Right lobe of liver (tissue), 6 donors: ENCODE measurements at places on chromosomes 7 and 10.

DNA sequence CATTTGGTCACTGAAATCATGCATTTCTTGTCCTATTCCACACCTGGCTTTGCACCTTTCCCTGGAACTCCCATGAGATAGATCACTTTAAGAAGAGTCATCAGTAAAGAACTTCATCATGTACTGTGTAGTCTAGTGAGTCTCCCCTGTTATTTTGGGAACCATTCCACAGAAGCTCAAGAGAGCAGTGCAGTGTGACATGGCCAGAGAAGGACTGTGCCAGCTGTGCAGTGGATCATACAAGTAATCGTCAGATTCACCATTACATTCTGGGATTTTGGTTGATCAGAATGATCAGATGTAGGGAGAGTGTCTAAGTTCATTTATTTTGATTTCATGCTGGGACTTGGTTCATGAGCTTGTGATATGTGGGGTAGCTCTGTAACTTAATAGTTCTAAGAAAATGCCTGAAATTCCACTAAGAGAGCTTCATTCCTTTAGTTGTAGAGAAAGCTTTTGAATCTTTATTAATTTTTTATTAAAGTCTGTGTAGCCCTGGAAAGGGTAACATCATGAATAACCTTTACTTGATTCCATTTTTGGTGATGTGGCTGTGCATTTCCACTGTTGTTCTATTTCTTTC is 166.8 kb downstream of the SUGCT start:
- no peak for DNase-seq

DNA sequence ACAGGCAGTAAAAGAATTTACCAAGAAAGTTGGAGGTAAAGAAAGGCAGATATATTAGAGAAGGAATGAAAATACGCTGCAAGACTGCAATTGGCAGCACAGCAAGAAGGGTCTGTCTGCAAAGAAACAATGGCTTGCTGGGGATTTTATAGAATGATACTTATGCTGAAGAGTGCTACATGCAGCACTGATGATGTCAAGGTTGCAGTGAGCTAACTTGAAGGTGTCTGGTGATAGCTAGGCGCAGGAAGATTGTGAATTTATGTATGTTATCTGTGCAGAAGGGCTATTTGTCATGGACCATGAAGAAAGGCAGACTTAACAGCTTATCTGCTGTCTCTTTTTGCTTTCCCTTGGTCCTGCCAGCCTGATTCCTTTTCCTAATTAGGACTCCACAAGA is 319.3 kb upstream of the KMT2E start:
- DNase-seq: no peak

GRCh38 chr10:104472957-104473745 is 119.5 kb downstream of the CFAP58 start:
- DNase-seq: no peak

DNA sequence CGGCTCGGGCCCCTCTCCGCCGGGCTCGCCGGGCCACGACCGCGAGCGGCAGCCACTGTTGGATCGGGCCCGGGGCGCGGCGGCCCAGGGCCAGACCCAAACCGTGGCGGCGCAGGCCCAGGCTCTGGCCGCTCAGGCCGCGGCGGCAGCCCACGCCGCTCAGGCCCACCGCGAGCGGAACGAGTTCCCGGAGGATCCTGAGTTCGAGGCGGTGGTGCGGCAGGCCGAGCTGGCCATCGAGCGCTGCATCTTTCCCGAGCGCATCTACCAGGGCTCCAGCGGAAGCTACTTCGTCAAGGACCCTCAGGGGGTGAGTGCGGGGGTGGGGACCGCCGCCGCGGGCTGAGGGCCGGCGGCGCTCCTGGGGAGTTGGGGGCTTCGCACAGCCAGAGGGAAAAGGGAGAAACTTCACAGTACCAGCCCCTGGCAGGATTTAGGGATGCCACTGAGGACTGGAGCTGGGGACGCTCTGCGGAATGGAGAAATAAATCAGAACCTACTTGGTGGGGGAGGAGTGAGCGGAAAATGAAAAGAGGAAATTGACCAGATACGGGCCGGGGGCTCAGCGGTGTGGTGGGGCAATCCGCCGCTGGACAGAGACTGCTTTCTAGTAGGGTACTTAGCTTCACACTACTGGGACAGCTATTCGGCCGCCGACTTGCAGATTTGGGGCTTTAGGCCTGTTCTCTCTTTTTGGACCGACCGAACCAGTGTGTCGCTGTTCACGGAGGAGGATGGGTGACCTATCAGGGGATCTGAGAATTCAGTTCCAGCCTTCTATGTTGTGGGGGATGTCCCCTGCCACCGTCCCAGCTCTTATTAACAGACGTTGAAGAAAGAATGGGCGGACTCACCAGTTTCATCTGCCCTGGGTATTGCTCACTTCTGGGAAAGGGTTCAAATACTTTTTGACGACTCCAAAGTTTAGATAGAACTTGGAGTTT is 669 bp downstream of the PI4K2A start:
- peak; percentile 50 for DNase-seq

- DNase-seq: no peak
Observed at GRCh38 chr7:21352540-21353387, 75.1 kb upstream of the SP4 start.

DNA sequence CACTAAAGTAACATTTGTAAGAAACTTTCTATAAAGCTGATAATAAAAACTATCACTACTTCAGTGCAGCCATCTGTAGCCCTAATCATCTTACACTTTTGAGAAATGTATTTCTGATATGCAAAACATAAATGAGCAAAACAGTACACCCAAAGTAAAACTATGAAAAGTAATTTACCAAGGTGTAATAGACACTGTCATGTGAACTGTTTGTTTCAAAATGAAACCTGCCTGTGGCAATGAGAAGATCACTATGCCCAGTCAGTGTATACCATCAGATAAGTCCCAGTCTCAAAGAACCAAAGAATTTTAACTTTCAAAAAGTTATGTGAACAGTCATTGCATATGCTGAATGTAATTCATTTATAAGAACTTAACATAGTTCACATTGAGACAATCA is 398.1 kb downstream of the CDC14C start:
- DNase-seq: no peak

DNA sequence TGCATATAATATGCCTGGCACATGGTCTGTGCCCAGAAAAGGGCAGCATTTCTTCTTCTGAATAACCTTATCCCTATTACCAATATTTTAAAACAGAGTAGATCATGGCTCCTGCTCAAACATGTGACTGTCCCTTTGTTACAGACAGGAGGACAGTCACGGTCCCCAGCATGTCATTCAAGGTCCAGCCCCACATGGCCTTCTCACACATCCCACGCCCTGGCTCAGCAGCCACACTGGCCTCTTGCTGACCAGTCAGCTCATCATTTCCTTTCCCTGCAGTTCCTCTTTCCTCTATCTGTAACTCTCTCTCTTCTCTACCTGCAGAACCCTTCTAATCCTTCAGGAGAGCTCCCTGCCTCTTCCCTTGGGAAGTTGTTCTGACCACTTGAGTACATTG is 167.8 kb downstream of the CHN2 start:
- no peak for DNase-seq

DNA sequence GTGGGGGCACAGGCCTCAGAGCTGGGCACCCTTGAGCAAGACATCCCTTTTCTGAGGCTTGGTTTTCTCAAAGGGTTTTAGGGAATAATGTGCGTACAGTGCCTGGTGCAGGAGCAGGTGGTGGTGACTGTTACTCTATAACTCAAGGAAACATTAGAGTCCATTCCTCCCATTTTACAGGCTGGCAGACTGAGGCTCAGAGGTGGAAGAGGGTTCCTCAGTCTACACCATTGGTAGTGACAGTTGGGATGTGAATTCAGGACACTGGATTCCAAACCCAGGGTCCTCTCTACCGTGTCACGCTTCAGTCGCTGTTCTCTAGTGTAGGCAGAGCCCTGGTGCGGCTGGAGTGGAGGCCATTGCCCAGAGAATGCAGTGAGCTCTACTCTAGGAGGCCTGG is 40.0 kb upstream of the AQP1 start:
- no peak for DNase-seq

DNA sequence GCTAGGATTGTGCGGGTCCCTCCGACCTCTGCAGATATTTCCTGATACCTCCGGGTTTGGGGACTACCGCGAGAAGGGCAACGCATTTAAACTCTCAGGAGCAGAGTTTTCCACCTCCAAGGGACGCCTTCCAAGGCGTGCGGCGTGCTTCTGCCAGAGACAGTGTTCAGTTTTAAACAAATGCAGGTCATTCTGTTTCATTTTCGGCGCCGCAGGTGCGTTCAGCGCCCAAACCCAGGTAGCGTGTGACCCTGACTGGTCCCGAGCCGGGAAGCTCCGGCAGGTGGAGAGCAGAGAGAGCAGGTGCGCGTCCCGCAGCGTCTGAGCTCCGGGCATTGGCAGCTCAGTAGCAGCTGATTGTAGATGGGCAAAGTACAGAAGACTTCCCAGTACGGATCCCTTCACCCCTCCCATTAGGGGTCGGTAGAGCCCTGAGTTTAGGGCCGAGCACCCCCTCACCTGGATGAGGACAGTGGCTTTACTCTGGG is 1.4 kb upstream of the CYP26A1 start:
- DNase-seq: peak; percentile 61

DNA sequence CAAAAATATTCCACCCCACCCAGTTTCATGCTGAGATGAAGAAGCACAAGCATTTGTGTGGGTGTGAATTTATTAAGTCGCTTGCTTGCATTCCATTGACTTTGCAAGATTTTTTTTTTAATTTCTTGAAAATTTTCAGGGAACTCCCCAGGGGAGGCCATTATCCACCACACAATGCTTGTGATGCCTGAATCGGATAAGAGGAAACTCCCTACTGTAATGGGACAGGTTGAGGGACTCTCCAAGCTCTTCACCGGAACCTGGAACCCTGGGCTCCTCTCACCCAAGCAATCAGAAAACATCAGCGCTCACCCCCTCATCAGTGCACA is 153.6 kb upstream of the ZMIZ1 start:
- no peak for DNase-seq

DNA sequence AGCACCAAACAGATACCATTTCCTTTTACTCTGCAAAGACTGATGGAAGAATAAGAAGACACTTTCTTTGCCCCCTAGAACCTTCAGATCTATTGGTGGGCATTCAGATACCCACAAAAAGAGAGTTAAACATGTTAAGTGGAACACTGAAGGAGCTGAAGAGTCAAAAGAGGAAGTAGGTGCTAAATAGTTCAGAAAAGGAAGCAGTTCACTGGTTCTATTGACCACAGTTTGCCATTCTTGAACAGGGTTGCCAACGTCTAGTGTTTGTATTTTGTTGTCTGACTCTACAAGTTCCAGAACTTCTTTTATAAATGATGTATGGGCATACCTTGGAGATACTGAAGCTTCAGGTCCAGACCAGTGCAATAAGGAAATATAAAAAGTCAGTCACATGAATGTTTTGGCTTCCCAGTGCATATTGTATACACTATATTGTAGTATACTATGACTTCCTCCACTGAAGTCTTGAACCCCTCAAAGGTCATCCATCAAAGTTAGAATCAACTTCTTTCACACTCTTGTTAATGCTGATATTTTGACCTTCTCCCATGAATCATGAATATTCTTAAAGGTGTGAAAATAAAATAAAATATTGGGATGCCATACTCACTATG is 47.5 kb upstream of the AGR3 start:
- no peak for DNase-seq

DNA sequence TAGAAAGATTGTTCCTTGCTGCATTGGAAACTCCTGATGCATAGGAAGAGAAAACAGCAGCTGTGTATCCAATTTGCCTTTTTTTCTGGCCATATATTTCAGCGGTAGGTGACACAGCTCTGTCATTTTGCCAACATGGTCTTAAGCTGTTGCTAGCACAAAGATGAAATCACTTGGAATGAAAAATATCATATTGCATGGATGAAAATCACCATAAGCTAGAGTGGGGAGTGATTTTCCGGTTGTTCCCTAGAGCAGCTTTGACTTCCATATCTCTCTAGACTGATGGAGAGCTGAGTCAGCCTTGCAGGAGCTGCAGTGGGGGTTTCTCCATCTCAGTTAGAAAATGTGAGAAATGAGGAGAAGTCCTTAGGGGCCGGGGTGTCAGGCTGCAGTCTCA is 38.3 kb upstream of the BTBD16 start:
- no peak for DNase-seq

DNA sequence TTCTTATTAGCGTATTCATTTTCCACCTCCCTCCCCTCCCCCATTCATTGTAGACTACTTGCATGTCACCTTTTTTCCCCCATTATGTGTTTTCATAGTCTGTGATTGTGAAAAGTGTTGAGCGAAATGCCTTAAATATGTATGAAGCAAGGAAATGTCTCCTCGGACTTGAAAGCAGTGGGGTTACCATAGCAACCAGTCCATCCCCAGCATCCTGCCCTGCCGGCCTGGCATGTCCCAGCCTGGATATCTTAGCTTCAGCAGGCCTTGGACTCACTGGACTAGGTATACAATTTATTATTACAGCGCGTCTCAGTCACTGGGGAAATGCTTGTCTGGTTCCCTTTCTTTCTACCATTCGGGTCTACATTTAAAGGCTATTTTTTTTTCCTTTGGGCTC is 283.6 kb downstream of the BICC1 start:
- no peak for DNase-seq

GRCh38 chr7:46282155-46282554 is 361.1 kb upstream of the IGFBP3 start:
- no peak for DNase-seq

- DNase-seq: peak; percentile 62
Observed at GRCh38 chr7:127708788-127709187, 56.8 kb downstream of the SND1 start.

DNA sequence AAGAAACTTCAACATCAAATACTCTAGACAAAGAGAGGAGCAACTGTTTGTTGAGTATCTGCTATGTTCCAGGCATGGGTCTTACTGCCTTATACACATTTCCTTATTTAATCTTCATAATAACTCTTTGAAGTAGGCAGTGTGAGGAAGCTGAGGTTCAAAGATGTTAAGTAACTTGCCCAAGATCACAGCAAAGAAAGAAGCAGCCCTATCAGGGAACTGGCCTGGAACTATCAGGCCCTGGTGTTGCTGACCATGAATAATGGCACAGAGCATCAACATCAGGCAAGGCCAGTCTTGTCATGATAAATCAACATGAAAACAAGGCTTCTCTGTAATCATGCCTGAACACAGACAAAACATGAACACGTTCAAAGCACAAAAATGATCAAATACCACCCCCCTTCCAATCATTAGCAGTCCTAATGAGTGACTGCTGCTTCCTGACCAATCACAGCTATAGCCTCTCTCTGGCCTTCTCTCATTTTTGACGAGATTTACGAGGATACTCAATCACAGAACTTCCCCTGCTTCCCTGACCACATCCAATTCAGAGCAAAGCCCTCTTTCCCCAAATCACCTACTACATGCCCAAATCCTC is 2.3 kb downstream of the GSDME start:
- no peak for DNase-seq

DNA sequence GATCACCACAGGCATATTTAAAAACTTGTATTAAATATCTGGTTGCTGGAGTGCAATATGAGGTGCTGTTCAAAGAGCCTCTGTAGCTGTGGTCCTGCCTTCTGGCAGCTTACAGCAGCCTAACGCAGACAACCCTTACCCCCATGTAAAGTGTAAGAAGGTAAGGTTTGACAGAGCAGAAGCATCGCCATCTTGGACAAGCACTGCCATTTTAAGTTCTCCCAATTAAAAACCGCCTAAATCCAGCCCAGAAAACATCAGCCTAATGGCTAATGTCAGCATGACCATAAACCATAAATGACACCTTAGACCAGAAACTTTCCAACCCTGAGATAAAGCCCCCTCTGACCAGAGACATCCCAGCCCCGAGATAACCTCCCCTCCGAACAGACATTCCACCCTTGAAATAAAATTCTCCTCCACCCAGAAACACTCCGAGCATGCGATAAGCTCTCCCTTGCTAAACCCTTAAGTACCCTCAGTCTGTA is 5.3 kb upstream of the OIT3 start:
- no peak for DNase-seq
